ENCODE measurements at places on chromosomes 1 and 21. TPM values are rescaled to one million over a fixed set of nuclear protein-coding genes. Genes with fewer than 3 reads are reported as not detected.

Gene KCNH1
- 0.14 TPM for polyA plus RNA-seq

Gene NES
- polyA plus RNA-seq, result 160 TPM

- DNase-seq, result no peak
Observed at GRCh38 chr1:43510621-43511020, 20.1 kb upstream of the PTPRF start.

- no peak for DNase-seq
Observed at GRCh38 chr1:95058974-95059373, 13.8 kb downstream of the ALG14 start.

Measured in right renal pelvis (tissue), 4 donors.